Activated naive CD4-positive, alpha-beta T cell (primary cell): ENCODE measurements at places on chromosomes 7 and 10.

DNA sequence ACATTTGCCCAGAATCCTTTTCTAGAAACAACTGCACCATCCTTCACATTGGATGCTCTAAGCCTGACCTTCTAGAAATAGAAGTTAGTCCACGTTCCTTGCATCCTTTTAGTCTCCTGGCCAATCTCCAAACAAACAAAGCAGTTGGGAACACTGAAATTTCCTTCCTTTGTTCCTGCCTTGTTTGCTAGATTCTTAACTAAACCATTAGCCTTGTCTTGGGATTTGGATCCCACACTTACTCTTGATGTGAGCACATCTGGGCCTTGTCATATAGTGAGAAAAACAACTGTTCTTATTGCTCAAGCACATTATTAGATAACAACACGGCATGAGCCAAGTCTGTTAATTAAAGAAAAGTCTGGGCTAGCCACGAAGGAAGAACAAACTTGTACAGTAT is 319.3 kb upstream of the GHITM start:
- DNase-seq, result no peak

GRCh38 chr7:16710651-16711050 is 42.9 kb upstream of the TSPAN13 start:
- DNase-seq, result no peak

- DNase-seq, result no peak
Measured at GRCh38 chr7:151963895-151964870, 7.9 kb downstream of the GALNTL5 start.

DNA sequence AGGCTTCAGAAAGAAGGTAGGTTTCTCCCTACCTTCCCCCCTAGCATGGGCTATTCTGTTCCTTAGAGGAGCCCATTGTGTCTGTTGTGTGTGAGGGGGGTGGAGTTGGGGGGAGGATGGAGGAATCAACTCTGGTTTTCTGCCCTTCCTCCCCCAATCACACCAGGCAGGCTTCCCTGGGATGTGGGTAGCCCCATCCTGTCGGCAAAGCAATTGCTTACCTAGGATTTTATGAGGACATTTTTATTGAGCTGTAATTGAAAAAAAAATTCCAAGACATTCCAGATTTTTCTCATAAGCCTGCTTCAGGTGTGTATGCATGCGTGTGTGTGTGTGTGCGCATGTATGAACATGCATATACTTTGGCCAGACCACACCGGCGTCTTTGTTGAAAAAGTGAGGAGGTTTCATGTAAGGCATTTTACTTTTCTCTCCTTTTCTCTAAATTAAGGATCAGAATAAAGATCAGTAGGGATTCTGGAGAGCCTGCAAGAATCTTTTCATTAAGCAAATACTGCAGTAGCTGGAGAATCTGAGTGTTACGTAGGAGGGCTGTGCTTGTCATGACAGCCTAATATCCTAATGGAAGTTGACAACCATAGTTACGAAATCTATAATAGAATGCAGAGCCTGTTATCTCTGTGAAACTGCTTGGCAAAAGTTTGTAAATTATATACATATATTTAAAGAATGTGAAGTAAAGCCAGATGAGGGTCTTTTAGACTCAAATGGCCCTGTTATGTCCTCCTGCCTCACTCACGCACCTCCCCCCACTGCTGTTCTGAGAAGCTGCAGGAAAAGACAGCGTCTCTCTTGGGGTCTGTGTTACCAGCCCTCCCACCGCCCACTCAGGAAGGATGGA is 27.3 kb upstream of the SAMD8 start:
- no peak for DNase-seq

DNA sequence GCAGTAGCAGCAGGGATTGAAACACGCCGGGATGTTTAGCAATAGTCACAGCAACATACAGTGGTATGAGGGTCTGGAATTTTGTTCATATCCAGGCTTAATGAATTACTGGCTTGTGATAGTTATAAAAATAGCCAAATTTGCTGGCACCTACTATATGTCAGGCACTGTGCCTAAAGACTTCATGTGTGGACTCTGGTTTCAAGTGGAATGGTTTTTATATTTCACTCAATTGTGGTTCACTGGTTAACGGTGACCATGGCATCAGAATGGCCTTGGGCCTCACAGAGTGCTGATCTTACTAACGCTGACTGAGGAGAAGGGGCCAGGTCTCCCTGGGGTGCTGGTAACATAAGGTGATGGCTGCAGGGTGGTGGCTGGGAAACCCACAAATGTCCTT is 55.7 kb downstream of the CELF2 start:
- DNase-seq, result no peak

DNA sequence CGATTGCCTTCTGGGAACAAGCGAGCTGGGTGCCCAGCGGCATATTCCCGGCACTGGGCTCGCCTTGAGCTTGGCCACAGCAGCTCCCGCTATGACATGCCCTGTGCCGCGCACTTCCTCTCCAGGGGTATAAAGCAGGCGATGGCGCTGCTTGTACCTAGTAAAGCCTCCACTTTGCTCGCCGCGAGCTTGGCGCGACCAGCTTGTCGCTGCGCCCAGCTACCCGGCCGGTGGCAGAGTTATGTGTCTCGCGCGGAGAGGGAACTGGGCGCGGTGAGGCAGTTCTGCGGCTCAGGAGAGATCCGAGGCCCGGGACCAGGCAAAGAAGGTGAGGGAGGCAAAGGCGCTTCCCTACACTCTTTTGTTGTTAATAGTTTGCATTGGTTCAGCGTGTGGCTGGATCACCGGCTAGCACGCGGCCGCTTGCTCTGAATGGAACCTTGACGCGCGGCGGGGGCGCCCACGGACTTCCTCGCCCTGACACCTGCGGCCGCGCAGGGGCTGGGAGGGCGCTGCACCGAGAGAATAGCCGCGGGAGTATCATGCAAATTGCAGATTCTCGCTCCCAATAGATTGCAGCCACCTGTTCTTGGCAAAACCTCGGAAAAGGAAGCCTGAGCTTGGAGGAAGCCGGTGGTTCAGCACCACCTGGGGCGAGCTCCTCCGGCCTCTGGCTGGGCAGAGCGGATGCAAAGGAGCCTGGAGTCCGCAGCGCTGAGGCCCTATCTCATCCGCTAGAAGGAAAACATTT is 3.0 kb upstream of the BUB3 start:
- DNase-seq, result no peak

DNA sequence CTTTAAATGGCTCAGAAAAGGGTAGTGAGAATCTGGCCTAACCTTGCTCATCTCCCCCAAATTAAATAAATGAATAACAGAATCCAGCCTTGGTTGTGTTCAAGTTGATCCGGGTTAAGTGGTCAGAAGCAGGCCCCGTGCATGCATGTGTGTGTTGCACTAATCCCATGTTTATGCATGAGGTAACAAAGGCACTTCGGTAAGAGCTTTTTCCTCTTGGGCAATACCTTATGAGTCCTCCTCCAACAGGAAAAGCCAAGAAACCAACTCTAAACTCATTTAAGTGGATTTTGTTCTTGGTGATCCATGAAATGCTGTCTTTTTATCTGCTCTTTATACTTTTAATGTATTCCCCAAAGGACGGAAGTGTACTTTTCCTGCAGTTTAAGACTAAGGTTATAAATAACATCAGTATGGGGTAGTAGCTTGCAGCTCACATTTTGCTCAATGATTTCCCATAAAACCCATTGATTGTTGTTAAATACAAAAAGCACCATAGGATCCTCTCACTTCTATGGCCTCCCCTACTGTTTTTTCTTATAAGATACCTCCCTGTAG is 104.9 kb upstream of the YAE1 start:
- DNase-seq, result no peak

DNA sequence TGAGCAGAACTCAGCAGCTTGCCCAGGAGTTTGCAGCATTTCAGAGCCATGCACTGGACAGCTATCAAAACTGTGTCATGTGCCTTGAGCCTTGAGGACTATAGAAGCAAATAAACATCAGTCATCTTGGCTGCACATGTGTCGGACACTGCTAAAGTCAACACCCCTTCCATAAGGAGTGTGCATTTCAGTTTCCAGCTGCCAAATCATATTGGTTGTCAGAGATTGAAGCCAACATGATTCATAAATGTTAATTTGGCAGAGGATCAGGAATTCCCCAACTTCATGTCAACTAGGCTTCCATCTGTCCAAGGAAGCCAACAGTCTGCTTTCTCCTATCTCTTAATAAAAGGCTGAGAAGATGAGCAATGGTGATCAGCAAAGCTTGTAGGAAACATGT is 32.8 kb downstream of the SLC16A12 start:
- no peak for DNase-seq

DNA sequence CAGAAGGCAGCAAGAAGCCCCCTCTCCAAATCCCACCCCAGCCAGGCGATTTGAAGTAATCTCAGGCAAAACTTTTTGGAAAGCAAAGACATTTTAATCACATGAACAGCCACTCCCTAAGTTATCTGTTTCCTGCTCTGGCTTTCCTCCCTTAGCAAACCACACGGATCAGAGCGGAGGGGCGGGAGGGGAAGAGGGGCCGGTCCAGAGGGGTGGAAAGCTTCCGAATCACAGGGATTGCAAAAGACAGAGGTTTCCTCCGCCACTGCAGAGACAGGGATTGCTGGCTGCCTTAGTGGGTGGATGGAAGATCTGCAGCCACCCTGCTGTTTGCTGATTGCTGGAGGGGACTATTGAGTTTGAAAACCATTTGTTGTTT is 41.2 kb downstream of the ZCCHC24 start:
- DNase-seq, result no peak

DNA sequence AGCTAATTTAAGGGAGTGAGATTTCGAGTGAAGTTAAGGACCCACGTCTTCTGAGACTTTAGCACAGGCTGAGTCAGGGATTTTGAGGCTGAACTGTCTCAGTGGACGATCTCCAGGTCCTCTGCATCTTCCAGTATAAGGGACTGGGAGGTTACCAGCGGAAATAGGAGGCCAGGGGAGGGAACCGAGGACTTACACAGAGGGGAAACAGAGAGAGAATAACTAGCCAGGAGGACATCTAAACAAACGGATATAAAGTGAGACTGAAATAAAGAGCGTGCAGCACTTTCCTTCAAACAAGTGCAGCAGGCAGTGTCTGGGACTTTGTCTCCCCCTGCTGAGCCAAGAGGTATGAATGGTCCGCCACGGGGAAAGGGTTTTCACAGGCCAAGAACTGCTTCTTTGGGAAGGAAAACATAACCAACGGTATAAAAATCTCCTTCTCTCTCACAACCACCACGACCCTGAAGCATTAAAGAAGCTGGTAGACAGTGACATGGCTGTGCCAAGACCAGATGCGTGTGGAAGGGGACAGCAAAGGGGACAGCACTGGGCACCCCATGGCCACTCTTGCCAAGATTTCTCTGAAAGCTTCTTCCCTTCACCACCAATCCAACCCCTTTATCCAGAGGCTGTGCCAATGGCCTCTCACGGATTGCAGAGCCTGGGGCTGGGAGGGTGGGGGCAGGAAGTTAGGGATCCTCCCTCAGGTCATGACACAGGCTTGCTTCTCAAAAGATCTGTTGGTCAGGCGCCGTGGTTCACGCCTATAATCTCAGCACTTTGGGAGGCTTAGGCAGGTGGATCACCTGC is 72.0 kb downstream of the SLC37A3 start:
- peak; percentile 28 for DNase-seq

- DNase-seq, result no peak
Measured at GRCh38 chr10:94240901-94241300, 121.8 kb downstream of the NOC3L start.

- no peak for DNase-seq
Measured at GRCh38 chr7:41175435-41175834, 527.5 kb downstream of the INHBA start.

DNA sequence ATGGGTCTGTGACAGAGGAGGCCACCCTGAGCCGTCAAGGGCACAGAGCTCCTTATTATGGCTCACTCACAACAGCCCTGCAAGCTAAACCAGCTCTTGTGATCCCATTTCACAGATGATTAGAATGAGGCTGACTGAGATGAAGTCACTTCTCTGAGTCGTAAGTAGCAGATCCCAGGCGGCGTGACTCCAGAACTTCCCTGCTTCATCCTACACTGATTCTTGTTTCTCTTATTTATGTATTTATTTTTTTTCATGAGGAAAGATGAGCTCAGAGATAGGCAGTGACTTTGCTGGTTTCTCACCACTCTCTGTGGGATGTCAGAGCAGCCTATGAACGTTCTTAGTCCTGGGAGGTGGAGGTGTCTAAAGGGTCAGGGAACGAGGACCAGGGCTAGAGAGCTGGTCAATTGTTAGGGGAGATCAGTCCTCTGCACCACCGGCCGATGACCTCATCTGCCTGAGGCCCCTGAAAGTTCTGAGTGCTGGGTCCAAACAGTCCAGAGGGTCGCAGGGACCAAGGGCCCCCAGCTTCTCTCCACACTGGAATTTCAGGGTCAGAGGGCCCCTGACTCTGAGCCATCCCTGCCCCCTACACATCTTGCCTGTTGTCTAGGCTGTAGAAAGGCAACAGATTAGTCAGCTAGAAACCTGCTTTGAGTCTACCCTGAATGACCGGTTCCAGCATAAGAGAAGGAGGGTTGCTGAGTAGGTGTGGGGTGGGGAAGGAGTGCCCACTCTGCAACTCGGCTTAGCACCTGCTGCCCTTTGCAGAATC is 17.9 kb downstream of the CLRN3 start:
- DNase-seq, result no peak

GRCh38 chr10:73773152-73773879 is 8.5 kb upstream of the CHCHD1 start:
- no peak for DNase-seq

- DNase-seq, result no peak
Measured at GRCh38 chr10:132562916-132563456, 25.4 kb downstream of the INPP5A start.

GRCh38 chr7:95324431-95324830 is at the start of gene PON1:
TSS of gene PON1 (minus strand) at chr7:95324532. CDS start at chr7:95324475, 57 bp downstream.
- no peak for DNase-seq

DNA sequence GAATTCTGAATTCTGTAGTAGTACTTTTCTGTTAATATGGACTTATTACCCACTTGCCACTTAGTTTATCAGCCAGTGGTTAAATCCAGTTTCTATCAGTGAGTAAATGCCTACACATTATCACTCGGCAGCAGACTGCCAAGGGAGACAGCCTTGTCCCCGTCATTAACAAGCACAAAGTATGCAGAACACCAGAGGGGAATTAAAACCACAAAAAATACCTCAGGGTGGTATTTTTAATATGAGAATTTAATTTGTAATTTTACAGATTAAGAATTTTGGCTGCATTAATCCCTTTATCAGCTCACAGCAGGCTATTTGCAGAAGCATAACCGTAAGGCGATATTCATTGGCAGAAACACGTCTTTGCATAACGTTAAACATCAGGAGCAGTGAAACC is 150.0 kb upstream of the FZD1 start:
- DNase-seq, result no peak

- no peak for DNase-seq
Measured at GRCh38 chr10:96904648-96905047, 72.5 kb downstream of the LCOR start.

DNA sequence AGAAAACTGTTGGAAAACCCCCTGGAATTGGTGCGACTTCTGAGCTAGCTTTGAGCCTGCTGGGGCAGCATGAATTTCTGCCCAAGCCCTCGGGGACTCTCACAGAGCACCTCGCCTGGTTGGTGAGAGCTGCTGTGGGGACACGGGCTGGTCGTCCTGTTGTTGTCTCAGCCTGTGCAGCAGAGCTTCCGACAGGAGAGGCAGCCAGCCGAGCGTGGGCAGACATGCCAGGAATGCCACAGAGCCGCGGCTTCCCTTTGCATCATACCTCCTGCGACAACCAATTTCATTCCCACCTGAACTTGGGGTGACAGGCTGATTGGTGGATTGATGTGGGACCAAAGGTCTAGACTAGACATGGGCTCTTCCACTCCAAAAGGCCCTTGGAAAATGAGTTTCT is 60.2 kb upstream of the NRBF2 start:
- DNase-seq, result no peak
